Stimulated activated CD8-positive, alpha-beta memory T cell treated with anti-CD3 and anti-CD28 coated beads, Interleukin-7, amount 100 ng/mL, for 1 hour (primary cell): ENCODE measurements at places on chromosomes 3 and 15.

GRCh38 chr15:57870667-57871066 is 164.2 kb downstream of the POLR2M start:
- no peak for DNase-seq

DNA sequence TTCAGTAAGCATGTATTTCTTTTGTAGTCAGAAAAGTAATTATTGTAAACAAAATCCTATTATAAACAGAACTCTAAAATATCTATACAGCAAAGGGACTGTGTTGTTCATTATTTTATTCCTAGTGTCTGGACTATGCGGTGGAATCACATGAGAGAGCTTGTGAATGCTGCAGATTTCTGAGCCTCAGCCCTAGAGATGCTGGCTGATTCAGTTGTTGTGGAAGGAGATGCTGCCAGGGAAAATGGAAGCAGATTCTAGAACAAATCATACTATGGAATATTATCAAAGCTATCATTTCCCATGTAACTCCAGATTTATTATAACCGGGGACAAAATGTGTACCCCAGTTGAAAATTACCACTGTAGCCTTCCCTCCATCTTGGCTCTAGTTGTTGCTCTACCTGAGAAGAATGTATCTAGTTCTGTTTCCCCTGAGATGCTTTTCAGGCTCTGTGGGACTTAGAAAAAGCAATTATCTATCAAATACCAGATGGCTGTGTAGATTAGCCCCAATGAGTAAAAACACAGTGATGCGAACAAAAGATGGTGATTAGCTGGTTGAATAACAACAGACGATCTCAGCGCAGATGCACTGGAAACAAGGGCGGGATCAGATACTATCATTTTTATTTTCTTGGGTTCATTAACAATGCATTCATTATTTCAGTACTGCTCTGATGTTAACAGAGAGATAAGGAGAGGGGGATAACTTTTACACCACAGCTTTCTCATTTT is 131.3 kb downstream of the TMEM108 start:
- no peak for DNase-seq

DNA sequence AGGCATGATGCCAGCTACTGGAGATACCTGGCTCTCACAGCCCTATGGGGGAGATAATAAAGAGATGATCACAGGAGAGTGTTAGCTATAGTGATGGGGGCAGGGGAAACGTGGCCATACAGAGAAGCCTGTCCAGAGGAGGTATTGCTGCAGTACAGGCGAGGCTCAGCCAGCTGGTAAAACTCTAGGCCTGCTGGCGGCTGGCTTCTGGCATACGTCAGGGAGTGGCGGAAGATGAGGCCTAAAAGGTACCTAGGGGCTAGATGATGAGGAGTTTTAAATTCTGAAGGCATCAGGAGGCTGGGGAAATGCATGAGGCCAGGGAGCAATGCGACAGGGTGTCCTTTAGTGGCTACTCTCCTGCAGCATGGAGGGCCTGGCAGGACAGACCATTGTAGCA is 110.7 kb downstream of the EEFSEC start:
- DNase-seq = no peak

GRCh38 chr3:21043139-21043538 is 707.9 kb downstream of the ZNF385D start:
- no peak for DNase-seq

DNA sequence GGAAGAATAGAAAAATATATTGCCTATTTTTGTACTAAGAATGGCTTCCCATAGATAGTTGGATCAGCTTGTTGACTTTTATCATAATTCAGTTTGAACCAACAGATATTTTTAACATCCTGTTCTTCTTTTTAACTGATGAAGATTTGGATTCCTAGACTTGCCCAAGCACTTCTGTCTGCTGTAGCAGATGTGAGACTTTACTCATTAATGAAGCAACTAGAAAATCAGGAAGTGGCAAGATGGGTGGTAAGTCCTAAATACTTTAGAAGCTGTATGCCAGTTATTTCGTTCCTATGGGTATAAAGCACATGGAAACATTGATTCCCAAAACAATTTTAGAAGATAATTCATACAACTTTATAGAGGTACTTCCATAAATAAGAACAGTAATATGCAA is 8.4 kb downstream of the PIGB start:
- no peak for DNase-seq

- no peak for DNase-seq
Measured at GRCh38 chr15:73678498-73678897, 5.7 kb upstream of the CD276 start.

- no peak for DNase-seq
Measured at GRCh38 chr15:69451951-69452691, 497 bp upstream of the RPLP1 start.

GRCh38 chr15:57440167-57440566 is 63.9 kb downstream of the CGNL1 start:
- no peak for DNase-seq

GRCh38 chr3:45992821-45993221 is 2.8 kb downstream of the FYCO1 start:
- DNase-seq = no peak

DNA sequence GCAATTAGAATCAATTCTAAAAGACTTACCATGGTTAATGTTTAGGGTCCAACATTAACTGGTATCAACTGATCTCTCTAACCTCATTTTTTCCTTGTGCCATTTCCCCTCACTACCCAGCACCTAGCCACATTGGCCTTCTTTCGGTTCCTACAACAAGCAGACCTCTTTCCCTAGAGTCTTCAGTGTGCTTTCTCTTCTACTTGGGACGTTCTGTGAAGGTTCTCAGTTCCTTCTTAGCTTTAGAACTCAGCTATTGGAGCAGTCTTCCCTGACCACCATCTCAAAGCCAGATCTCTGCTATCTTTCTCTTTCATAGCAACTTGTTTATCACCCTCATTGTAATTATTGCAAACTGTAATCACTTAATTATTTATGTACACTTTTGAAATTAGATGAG is 31.5 kb upstream of the MINDY4B start:
- no peak for DNase-seq

DNA sequence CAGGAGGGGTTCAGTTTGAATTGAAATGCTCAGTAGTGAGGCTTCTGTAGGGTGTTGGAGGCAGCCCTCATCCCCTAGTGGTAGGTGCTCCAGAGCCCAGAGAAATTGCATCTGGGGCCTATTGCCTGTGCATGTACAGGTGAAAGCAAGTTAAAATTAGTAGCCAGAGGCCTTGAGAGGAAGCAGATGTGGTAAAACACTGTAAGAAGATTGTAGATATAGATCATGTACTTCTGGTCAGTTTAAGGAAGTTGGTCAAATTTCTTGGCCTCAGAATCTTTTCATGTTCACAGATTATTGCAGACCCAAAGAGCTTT is 34.6 kb downstream of the IGSF10 start:
- no peak for DNase-seq

GRCh38 chr3:186966406-186966805 is 36.1 kb downstream of the ST6GAL1 start:
- no peak for DNase-seq

DNA sequence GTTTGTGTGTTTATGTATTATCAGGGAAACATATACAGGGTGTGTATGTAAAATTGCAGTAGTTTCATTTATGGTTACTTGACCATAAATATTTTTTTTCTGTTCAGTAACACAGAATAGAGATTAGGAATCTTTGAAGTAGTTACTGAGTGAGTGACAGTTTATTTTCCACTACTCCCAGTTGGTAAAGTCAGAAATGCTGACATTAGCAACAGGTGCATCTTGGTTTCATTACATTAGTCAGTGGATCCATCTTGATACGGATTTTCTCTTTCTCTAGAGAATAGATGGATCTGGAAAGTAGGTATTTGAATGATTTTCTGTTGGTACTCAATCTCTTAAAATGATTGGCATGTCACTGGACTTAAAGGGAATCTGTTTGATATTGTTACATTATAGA is 6.0 kb downstream of the UBE2E2 start:
- no peak for DNase-seq

DNA sequence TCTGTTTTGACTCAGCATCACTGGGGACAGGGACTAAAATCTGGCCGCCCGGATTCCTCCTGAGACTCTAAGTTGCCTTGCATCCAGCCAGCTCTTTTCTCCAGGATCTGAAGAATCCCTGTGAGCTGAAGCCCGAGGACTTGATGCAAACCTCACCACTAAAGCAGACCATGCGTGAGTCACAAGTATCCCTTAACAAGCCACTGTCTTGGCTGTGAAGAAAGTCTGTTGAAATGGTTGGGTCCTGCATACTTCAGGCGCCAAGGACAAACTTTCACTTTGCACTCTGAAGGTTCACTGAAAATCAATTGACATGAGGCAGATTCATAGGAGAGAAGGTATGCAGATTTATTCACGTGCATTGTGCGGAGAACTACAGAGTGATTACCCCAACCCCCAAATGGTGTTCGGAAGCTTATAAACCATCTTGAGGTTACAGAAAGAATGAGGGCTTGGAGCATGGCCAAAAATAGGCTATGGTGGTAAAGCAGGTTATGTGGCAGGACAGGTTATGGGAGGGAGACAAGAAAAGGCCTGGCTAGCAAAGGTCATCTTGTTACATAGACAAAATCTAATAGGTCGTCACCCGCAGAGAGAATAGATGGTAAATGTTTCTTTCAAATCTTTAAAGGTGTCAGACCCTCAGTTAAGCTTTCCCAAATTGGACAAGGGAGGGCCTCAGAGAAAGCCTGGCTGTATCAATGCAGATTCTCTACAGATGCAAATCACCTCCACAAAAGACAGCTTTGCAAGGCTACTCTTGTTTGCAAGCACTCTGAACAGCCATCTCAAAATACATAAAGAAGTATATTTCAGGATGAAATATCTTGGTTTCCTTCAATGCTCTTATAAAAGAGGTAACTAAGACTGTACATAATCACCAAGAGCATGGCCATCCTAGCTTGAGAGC is 126.3 kb upstream of the PLAAT1 start:
- DNase-seq = no peak

DNA sequence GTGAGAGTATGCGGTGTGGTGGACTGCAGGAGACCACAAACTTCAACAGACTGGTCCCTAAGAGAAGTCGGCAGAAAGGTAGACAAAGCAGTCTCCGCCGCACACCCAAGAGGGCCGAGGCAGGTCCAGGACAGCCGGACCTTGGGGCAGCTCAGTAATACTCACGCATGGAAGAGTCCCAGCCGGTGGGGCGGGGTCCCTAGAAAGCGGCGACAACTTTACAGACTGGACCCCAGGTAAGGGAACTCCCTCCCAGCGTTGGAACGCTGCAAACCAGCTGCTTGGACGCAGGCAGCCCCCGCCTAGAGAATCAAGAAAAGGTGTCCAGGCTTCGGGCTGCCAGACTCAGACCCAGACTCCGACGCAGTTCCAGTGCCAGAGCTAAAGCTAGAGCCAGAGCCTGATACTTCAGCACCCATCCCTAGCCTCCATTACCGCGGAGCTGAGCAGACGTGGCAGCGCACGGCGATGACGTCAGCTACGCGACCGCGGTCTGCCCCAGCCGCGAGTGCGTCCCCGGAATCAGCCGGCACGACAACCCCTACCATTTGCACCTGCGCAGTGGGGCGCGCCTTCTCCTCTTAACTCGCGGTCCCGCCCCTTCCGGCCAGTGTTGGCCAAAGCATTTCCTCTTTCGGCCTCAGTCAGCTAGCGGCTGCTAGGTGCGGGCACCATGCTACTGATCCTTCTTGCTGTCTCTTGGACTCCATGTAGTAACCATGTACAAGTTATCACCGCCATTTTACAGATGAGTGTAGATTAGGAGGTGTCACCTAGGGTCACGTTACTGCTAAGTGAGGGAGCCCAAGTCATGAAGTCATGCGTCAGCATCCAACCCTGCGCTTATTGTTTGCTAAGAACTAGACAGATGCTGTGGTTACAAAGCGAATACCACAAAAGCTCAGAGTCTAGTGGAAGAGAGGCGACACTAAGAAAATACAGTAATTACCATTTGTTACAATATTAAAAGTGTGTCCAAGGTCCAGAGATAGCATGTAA is at the start of gene TMEM39A:
Gene TMEM39A (minus strand): TSS at position 445 of the 999 bp plus-strand sequence. CDS start 1,541 bp downstream, outside the sequence.
- peak; percentile 99 for DNase-seq

GRCh38 chr15:101043011-101043410 is 123.9 kb downstream of the LRRK1 start:
- DNase-seq = no peak

DNA sequence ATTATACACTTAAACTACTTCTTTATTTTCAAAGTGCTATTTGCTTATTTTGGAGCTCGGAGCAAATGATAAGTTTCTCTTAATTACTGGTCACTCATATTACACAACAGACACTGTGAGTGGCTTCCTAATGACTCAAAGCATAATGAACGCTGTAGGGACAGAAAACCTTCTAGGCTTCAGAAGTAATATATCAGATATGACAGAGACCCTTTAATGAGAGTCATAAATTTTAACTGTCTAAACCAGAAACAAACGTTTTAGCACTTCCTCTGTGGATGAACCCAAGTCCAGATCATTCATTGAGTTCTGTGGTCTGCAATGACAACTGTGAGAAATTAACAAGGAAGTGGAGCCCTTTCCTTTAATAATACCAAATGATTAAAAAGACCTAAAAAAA is 66.6 kb downstream of the ARPP21 start:
- no peak for DNase-seq

DNA sequence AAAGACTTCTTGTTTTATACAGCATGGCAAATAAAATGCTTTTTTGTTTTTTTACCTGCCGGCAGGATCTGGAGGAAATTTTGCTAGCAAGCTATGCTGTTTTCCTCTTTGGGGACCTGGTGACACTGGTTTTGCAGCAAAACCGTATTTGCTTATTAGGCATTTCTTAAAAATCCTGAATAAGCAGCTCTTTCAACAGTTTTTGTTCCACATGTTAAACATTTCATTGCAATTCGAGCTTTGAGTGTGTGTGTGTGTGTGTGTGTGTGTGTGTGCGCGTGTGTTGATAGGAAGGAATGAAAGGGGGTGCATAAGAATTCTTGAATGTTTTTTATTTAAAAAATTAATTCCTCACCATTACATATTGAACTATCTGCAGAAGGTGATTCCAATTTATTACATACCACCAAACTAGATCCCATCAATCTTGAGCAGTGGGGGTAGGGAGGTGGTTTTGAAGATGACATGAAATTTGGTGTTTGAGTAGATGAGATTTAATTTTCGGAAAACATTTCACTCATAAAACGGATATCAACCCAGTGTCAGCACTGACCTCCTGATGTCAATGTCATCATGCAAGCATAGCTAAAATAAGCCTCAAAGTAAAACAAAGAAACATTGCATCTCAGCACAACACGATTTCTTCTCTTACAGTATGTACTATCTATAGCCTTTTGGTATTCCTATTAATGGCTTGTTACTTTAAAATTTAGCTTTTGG is 17.3 kb downstream of the ZBTB38 start:
- no peak for DNase-seq

DNA sequence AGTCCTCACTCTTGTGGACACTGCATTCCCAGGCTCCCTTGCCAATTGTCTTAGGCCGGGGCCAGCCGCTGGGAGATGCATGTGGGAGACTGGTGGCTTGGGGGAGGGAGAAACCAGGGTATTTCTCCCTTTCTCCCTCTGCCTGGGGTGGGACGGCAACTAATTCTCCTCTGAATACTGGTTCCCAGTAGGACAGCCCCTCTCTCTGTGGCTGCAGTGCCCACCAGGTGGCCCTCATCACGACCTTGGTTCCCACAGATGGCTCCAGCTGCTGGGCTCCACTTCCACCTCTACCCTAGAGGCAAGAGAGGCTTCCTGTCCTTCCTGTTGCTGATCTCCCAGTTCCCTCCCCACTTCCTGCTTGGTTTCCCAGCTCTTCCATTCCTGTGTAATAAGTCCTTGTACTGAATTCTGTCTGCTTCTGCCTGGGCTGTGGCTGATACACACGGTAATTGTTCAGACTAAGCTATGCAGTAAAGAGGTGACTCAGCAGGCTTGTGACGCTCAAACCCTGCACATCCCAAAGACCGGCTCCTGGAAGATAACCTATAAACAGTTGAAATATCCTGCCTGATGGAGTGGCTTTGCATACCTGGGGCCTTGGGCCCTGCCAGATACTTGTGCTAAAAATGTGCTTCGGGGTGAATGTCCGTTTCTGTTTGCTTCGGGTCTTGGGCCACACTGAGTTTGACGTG is 20.4 kb upstream of the COPG1 start:
- no peak for DNase-seq
